Fibroblast of lung (primary cell): ENCODE measurements at places on chromosomes 1 and 21. TPM values are rescaled to one million over a fixed set of nuclear protein-coding genes. Genes with fewer than 3 reads are reported as not detected.
A peak's percentile ranks its signal among the peaks of the same experiment; 100 is the strongest.

DNA sequence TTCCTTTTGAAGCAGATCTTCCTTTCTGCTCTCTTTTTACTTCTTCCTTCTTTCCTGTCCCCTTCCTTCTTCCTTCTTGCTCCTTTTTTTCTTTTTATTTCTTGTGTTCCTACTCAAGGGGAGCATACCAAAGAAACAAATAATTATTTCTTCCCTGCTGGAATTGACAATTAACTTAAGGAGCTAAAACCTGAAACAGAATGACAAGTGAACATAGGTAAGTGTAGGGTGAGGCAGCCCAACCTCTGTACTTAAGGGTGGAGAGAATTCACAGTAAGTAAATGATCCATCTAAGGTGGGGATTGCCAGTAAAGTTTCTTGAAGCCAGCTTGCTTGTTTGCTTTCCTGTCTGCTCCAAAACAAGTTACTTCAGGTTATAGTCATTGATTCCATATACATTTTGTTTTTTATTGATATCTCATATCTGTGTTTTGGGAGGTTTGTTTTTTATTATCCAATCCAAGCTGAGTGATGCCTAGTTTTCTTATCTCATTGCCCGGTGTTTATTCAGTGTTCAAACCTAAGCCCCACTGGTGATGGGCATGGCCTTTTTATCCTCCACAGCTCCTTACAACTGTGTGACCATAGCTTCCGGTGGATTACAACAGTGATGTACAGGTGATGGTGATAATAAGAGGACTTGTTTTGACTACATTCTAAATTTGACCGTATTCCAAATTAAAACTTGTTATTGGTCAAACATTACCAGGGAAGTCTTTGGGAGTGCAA, 133.2 kb upstream of the IVNS1ABP start:
- no peak for DNase-seq

DNA sequence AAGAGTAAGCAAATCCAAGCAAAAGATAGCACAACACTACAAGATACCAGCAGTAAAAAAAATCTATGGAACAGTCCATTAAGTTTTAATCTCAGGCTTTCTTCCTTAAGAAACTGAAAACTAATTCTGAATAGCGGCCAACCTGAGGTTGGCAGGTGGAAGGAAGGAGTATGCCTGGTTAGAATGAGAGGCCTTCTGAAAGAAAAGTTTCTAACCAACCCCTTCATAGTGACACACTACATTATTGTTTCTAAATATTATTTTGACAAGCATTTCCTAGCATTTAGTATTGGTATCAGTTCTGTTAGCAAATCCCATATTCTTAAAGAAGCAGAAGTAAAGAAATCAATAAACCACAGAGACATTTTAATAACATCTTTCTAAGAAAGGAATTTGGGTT, 205.7 kb upstream of the PTBP2 start:
- DNase-seq, result no peak

DNA sequence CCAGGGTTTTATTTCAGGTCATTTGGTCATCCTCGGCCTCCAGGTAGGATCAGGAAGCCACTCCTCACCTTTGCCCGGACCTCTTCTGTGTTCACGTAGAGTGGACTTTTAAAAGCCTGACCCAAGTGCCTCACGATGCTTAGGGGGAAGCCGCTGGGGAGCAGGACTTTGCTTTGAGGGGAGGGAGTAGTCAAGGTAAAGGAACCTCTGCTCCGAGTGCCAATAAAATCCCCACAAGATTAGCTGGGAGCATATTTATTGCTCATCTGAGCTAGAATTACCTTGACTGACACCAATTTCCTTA, 603 bp upstream of the DHRS3 start:
- DNase-seq, result no peak

DNA sequence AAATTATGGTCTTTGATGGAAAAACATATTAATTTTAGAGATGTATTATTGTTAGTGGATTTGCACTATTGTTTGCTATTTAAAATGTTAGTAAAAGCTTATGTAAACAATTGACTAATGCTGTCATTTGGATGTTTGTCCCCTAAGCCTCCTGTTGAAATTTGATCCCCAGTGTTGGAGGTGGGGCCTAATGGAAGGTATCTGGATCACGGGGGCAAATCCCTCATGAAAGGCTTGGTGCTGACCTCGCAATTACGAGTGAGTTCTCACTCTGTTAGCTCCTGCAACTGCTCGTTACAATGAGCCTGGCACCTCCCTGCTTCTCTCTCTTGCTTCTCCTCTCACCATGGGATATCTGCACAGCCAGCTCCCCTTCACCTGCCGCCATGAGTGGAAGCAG, 14.3 kb downstream of the TMEM35B start:
- DNase-seq, result no peak

DNA sequence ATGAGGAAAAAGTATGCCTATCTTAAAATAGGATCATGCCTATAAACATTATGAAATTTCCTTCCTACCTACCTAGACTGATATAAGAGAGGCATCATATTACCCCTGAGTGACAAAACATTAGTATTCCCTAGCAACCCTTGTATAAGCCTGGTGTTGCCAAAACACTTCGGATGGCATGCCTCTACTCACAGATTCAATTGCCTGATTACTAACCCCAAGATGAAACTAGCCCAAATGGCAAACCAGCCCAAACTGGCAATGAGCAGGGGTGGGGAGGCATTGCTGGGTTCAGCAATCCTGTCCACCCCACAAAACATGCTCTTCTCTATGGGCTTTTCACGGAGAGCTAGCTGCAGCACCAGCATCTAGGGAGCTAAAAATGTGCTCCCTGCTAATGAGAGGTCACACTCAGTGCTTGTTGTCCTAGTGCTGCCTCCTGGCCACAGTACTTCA, 13.9 kb downstream of the PALMD start:
- DNase-seq, result no peak

DNA sequence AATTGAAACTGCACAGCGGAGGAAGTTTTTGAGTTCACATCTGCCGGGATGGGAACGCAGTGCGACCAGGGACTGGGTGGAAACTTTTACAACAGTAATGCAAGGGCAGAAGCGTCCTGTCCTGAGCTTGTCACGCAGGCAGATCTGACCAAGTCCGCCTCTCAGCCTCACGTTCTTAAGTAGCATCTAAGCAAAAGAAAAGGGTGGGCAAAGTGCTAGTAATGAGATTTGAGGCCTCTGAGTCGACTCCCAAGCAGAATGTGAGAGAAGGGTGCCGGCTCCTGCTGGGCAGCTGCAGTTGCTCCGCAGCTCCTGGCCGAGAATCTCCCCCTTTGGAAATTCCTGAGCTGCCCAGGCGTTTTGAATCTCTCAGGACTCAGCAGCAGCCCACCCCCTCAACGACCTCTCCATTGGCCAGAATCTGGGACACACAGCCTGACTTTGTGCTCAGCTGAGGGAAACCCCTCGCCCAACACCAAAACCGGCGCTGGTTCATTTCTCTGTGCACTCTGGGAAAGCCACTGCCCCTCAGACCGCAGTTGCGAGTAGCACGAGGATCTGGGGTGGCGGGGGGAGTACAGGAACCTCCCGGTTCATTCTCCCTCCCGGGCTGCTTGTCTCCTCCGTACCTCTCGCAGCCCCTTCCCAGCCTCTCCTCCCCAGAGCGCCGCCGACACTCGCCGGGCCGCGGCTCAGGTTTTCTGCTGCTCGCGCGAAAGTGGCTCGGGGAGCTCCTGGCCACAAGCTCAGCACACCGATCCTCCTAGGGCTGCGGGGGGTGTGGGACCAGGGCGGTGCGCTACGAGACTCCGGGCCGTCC, 913 bp upstream of the S1PR1 start:
- peak; percentile 35 for DNase-seq

- peak; percentile 95 for DNase-seq
Measured at GRCh38 chr1:164611754-164612642, 53.0 kb downstream of the PBX1 start.

GRCh38 chr1:232163533-232163932, 466.4 kb downstream of the SIPA1L2 start:
- DNase-seq, result no peak

DNA sequence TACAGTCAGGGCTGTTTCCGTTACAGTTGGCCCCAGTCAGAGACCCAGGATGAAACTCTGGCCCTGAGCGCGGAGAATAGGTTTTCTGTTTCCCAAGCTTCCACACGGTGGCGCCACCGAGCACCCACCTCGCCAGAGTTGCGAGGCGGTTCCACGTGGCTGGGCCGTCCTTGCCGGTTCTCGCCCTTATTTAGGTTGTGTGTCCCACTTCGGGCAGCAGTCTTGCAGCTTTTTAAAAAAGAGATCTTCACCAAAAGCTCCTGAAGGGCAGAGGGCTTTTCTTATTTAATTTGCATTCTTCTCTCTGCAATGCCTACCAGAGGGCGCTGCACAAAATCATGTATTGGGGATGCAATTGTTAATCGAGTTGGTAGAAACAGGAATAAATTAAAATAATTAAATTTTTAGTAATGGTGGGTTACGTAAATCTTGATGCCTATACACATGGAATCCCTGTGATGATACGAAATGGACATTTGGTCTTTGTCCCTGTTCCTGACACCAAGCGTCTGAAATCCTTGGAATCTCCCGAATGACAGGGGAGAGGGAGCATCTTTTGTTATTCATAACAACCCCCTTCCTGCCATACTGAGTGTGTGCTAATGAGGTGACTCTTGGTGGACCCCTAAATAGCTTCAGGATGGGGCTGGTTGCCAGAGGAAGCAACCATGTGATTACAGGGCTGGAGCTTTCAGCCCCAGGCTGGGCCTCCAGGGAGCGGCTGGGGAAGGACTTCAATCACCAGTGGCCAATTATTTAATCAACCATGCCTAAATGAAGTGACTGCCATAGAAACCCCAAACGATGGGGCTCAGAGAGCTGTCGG, 5.6 kb upstream of the S100A7 start:
- DNase-seq, result peak; percentile 19

DNA sequence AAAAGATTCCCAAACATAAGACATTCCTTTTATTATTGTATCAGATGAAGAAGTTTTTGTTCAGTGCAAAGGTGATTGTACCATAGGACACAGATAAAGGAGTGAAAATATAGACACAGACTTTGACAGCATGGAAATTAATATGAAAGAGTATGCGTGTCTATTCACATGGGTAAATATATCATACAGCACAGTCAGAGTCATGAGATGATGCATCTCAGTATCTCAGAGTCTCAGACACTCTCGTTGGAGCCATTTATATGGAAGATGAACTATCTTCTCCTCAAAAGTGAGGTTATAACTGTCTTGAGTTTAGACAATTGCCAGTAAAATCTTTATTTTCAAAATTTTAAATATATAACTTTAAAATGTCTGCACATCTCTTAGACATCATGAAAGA, 158.4 kb upstream of the C8B start:
- no peak for DNase-seq

DNA sequence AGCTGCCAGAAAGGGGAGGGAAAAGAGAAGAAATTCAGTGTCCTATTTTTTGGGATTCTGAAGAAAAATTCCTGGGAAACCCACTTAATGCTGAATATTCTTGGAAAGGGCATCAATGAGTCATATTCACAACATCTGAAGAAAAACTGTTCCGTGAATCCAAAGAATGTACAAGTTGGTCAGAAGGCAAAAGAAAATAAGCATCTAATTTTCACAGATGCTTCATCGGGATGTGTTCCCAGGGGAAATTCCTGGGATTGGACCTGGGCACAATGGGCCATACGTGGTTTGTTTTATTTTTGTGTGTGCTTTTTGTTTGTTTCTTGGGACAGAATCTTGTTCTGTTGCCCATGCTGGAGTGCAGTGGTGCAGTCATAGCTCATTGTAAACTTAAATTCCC, 112.2 kb downstream of the MAP3K21 start:
- DNase-seq, result no peak

DNA sequence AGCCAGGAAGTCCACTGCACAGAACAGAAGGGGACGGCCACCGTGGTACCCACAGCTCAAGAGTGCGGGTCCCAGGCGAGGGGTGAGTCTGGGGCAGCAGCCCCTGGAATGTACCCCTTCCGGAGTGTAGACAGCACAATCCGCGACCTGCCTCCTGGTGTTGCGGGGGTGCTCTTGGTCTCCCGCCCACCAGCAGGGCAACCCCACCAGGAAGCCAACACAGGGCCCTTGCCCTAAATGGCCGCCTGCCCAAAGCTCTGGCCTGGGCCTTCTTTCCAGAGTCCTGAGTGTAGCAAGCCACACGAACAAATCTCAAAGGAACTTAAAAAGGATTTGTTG, 1.1 kb upstream of the SLC19A1 start:
- no peak for DNase-seq

DNA sequence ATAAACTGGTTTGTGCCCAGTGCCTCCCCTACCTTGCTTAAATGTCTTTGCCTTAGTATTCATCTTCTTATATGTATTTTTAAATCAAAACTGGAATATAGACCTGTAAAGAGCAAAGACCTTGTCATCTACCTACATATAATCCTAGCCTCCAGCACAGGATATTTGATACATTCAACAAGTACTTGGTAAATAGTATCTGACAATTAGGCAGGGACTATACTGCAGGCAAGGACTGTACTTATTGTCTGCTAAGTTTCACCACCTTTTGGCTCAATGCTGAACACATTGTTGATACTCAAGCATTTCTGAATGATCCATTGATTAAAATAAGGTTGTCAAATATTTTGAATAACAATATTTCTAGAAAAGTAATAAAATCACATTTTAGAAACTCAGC, 96.4 kb downstream of the PKN2 start:
- DNase-seq, result no peak

- DNase-seq, result no peak
Measured at GRCh38 chr21:43866659-43867331, 1.8 kb downstream of the AGPAT3 start.

DNA sequence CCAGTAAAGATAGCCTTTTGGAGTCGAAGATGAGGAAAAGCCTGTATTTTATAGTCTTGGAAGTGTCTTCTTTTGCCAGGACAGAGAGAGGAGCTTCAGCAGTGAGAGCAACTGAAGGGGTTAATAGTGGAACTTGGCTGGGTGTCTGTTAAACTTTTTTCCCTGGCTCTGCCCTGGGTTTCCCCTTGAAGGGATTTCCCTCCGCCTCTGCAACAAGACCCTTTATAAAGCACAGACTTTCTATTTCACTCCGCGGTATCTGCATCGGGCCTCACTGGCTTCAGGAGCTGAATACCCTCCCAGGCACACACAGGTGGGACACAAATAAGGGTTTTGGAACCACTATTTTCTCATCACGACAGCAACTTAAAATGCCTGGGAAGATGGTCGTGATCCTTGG, at the start of gene VCAM1:
Gene VCAM1 (plus strand): TSS at position 253 of the 400 bp plus-strand sequence. CDS start 119 bp downstream, at position 372.
- no peak for DNase-seq

GRCh38 chr1:63325279-63325985, 3.1 kb downstream of the FOXD3 start:
- DNase-seq, result peak; percentile 6

DNA sequence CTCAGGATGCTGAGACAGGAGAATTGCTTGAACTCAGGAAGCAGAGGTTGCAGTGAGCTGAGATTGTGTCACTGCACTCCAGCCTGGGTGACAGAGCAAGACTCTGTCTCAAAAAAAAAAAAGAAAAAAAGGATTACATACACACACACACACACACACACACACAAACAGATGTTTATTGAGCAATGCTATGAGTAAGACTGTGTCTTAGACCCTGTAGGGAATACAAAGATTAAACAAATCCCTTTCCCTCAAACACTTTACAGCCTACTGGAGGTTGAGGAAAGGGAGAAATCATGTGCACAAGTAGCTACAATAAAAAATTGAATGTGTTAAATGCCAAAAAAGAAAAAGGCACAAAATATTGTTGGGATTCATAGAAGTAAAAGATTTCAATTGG, 58.1 kb downstream of the RPAP2 start:
- peak; percentile 89 for DNase-seq

- DNase-seq, result no peak
Measured at GRCh38 chr1:75293270-75293669, 159.1 kb downstream of the LHX8 start.

Gene PAQR6
- total RNA-seq, result 0.26 and 0.33 TPM in 2 replicates

Gene SLAMF9
- total RNA-seq, result not detected in 2 replicates

Gene FMO4
- 4.6 and 7.3 TPM in 2 replicates for total RNA-seq

Gene LPAR3
- total RNA-seq, result 3.3 and 7.6 TPM in 2 replicates

Gene MTARC1
- total RNA-seq, result 9.6 and 9.8 TPM in 2 replicates

Gene RGS13
- total RNA-seq, result not detected in 2 replicates

Gene PPIAL4G
- total RNA-seq, result not detected in 2 replicates

Gene SERPINC1
- under 0.01 TPM in 1 of 2 replicates, not detected in the other for total RNA-seq
